DMS153 (cell line): ENCODE measurements at places on chromosomes 2 and 18.
A peak's percentile ranks its signal among the peaks of the same experiment; 100 is the strongest.

DNA sequence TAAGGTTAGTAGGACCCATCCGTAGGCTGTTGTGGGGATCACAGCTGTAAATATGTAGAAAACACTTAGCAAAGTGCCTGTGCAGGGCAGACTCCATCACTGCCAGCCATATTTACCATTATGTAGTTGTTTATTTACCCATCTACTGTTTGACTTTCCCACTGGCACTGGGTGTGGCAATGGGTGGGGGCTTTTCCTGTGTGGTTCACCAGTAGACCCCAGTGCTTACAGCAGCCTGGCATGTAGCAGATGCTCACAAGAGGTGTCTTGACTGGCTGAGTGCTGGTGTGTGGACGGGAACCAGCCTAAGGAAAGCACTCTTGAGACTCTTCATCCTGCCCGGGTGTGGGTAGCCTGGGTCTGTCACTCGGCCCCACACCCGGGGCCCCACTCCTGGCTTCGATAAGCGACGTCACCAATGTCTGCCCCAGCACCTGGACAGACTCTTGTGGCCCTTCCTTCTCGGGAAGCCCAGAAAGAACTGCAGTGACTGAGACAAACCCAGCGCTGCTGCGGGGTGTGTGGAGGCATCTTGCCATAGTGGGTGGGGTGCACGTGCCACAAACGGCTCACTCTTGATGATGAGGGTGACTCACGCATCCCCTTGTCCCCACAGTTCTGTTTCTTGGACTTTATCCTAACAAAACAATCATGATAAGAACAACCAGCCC lies 78.3 kb downstream of the HDAC4 start:
- DNase-seq = no peak

- no peak for DNase-seq
Measured at GRCh38 chr2:160513120-160513519, 19.5 kb upstream of the RBMS1 start.

DNA sequence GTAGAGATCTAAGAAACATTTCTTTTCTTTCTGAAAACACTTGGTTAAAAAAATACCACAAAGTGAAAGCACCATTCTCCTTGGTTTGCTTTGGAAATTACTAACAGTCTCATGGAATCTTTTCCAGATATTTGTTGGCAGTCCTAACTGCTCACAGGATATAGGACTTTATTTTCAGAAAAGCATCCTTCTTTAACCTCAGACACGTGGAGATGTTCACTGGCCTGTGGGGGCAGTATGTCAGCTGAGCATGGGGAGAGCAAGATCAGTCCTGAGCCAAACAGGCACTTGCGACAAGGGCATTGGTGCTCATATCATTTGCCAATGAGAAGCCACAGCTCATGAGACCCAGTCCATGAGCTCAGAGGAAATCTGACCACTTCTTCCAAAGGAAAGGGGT lies 371.9 kb downstream of the NBAS start:
- no peak for DNase-seq

DNA sequence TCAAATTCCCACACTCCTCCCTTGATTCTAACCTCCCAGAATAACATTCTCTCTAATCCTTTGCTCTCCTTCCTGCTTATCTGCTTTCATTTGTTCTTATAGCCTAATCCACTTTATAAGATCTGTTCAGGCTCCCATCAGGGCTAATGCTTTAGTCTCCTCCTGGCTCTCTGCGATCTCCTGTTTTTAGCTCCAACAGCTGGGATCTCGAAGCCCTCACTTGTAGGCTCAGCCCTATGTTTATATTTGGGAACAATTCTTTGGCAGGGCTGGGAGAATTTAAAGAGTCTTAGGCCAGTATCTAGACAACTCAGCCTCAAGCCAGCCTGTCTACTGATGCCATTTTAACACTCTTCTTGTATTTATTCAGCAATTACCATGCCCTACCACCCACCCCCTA lies 27.2 kb upstream of the RAPH1 start:
- no peak for DNase-seq

DNA sequence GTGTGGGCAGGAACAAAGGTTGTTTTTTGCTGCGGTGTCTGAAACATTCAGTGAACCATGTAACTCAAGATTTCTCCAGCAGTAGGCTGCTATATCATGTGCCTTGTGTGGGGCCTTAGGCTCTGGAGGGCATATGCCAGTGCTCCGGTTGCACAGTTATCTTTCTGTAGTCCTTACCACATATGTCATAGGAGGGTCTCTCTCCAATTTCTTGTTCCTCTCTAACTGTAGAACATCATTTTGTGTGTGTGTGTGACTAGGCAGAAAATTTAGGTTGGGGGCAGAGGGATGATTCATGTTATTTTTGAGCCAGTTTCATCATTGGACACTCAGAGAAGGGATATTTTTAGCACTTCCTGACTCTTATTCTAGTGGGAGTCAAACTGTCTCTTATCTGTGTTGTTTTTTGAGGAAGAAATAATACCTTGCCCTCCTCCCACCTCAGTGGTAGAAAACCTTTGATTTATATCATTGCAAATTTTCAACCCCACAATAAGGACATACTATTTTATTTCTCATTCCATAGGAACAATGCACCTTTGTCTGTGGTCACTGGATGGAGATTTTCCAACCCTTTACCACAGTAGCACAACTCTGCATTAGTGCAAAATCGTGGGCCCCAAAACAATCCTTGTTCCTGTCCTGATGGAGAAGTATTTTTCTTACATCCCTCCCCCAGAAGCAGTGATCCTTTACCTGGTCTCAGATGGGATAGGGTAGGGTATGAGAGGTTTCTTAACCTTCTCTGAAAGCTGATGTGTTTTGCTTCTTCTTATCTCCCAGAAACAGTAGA lies 113.9 kb downstream of the CCDC74A start:
- no peak for DNase-seq

DNA sequence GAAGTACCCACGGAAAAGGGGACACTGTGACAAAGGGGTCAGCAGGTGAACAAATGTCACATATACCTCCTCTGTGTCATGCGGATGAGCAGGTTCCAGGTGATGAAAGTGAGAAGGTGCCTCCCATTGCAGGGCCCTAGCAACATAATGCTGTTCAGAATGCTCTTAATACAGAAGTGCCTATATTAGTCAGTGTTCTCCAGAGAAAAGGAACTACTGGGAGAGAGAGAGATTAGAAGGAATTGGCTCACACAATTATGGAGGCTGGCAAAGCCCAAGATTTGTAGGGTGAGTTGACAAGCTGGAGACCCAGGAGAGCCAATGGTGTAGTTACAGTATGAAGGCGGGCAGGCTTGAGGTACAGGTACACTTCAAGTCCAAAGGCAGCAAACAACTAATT lies 98.1 kb upstream of the CDC42EP3 start:
- no peak for DNase-seq

GRCh38 chr18:2425426-2426317 lies 145.6 kb downstream of the METTL4 start:
- DNase-seq = no peak

GRCh38 chr2:170262343-170262742 lies 84.4 kb downstream of the MYO3B start:
- DNase-seq = no peak

- DNase-seq = peak; percentile 89
Measured at GRCh38 chr18:59881728-59882656, 17.8 kb upstream of the PMAIP1 start.

GRCh38 chr2:115733190-115733775 lies 1290.8 kb downstream of the DPP10 start:
- no peak for DNase-seq

DNA sequence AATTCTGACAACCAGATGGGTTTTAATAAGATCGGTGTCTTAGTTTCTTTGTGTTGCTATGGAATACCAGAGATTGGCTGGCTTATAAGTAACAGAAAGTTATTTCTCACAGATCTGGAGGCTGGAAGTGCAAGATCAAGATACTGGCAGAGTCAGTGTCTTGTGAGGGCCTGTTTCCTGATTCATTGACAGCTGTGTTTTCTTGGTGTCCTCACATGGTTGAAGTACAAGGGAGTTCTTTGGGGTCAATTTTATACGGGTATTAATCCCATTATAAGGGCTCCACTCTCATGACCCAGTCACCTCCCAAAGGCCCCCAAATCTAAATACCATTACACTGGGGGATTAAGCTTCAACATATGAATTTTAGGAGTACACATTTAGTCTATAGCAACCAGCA lies 421.1 kb downstream of the LRP1B start:
- DNase-seq = no peak

- peak; percentile 99 for DNase-seq
Measured at GRCh38 chr2:207408086-207408794, 121.5 kb upstream of the CREB1 start.

- no peak for DNase-seq
Measured at GRCh38 chr18:79890674-79891073, 60.8 kb downstream of the SLC66A2 start.

- DNase-seq = no peak
Measured at GRCh38 chr2:99988599-99988998, 153.8 kb downstream of the AFF3 start.

DNA sequence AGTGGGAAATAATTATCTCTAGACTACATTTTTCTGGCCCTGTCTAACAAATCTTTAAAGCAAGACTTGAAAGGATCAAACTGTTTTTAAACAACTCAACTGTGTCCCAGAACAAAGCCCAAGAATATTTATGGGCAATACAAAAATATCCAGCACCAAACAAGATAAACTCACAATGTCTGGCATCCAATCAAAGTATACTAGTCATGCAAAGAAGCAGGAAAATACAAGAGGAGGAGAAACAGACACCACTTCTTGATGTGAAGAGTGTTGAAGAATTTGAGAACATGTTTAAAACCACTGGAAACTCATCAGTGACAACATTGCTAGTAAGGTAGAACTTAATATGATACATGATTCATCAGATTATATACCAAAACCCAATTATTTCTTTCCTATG lies 66.1 kb upstream of the CDC42EP3 start:
- no peak for DNase-seq

GRCh38 chr2:72917138-72917876 lies at the start of gene EMX1:
TSS of gene EMX1 (plus strand) at chr2:72917519. CDS start at chr2:72917853, 334 bp downstream.
- peak; percentile 68 for DNase-seq

GRCh38 chr2:33115196-33115595 lies 168.4 kb downstream of the LTBP1 start:
- no peak for DNase-seq

- DNase-seq = no peak
Measured at GRCh38 chr2:145653553-145653952, 1133.6 kb upstream of the ZEB2 start.

GRCh38 chr2:235937936-235938335 lies 230.2 kb downstream of the GBX2 start:
- DNase-seq = no peak

- no peak for DNase-seq
Measured at GRCh38 chr2:9206991-9207640, 504 bp downstream of the ASAP2 start.

GRCh38 chr2:109457366-109457765 lies 156.4 kb downstream of the SEPTIN10 start:
- DNase-seq = no peak

DNA sequence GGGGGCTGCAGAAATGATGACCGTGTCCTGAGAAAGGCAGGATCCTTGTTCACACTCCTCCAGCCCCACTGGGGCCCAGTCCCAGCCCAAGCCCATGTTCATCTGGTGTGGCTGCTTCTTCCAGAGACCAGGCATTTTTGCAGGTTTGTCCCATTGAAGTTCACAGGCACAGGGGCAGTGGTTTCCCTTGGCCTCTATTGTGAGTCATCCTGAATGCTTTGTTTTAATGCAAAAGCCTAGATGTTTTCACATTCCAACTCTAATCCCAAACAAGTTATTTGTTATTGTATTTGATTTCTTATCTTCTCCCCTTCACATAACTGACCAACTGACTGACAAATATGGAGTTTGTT lies 426.4 kb upstream of the ID2 start:
- no peak for DNase-seq

- no peak for DNase-seq
Measured at GRCh38 chr2:98734162-98734561, 3.2 kb upstream of the MGAT4A start.

- no peak for DNase-seq
Measured at GRCh38 chr2:181241366-181241765, 215.8 kb upstream of the ITGA4 start.

GRCh38 chr2:221572219-221572820 lies at the start of gene EPHA4:
TSS of gene EPHA4 (minus strand) at chr2:221572304. CDS start at chr2:221572248, 56 bp downstream.
- peak; percentile 84 for DNase-seq

GRCh38 chr18:40469316-40469715 lies 1485.7 kb upstream of the PIK3C3 start:
- DNase-seq = no peak

- DNase-seq = no peak
Measured at GRCh38 chr2:184769023-184769422, 170.7 kb downstream of the ZNF804A start.

DNA sequence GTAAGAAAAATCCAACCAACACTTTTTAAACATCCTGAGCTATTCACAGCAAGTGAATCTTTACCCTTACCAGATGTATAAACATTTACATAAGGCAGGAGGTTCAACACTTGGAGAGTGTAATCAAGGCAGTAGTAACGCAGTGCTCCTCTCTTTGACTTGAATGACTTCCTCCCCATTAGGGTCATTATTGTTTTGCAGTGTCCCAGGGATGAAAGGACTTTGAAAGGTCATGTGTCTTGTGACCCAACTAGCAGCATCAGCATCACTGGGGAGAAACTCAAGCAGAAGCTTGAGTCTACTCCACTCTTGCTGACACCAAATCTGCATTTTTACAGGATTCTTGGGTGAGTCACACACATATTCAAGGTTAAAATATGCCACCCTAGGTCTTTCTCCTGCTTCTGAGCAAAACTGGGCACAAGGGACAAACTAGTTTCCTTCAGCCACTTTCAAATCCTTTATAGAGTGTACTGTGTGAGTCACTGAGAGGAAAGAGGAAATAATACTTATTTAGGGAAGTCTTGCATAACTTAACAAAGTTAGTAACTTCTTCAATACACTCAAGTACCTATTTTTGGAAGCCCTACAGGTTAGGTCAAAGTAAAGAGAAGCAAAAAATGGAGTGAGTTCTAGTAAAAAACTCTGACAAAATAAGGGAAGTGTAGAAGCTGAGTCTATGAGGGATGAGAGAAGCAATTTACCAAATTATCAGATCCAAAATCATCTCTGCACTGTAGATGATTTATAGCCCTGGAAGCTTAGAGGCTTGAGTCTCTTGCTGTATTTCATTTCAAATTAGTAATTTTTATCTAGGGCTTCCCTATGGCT lies 51.0 kb upstream of the EML4 start:
- DNase-seq = peak; percentile 7

DNA sequence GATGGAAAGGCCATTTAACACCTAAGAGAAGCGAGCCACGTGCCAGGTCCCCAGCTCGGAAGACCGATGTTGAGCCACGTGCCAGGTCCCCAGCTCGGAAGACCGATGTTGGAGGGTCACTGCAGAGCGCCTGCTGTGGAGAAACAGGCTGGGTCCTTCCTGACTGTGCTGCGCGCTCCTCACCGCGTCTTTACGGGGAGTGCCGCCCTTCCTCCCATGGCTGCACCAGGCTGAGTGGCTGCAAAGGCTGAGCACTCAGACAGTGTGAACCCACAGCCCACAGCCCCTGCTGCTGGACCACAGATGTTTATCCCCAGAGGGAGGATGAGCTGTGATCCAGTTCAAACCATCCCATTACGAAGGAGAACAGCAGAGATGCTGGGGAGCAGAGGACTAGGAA lies 55.7 kb downstream of the RTP5 start:
- DNase-seq = no peak
